Naive thymus-derived CD4-positive, alpha-beta T cell (primary cell): ENCODE measurements at places on chromosomes 12 and 14. TPM values are rescaled to one million over a fixed set of nuclear protein-coding genes. Genes with fewer than 3 reads are reported as not detected.

GRCh38 chr14:73426877-73427276 is 31.5 kb downstream of the NUMB start:
- DNase-seq = no peak

DNA sequence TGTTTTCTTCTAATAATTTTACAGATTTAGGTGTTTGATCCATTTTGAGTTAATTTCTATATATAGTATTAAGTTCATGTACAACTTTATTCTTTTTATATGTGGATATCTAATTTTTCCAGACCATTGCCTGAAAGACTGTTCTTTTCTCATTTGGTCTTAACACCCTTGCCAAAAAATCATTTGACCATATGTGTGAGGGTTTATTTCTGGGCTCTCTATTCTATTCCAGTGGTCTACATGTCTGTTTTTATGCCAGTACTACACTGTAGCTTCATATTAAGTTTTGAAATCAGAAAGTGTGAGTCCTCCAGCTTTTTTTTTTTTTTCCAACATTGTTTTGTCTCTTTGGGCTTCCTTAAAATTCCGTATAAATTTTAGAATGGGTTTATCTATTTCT is 554.1 kb downstream of the KCNH5 start:
- no peak for DNase-seq

DNA sequence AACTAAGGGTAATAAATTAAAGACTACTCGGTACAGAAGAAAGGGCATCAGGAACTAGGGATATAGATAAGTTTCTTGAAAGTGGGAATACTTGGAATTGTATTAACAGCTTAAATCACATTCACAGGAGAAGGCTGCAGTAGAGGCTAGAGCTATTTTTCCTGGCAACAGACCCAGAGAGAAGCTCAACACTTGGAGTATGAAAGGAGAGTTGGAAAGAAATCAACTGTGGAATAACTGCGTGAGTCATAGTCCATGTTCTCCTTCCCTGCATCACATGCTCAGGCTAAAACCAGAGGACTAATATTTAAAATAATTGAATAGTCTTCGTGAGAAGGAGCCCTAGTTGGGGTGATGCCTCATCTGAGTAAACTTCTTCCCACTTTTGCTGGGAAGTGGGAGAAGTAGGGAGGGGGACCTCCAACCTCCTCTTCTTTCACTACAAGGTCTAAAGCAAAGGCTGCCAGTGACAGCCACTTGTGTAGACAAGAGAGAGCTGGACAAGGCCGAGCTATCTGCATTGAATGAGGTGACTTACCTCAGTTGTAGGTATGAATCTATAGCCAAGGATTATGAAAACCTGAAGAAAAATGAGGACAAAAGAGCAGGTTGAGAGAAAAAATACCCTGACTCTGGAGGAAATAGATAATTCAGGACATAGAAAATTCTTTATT is 32.7 kb downstream of the DYRK2 start:
- no peak for DNase-seq

GRCh38 chr12:130700492-130701401 is 15.4 kb downstream of the RIMBP2 start:
- no peak for DNase-seq

Gene PTCSC3
- not detected for polyA plus RNA-seq

Gene ANO2
- polyA plus RNA-seq = not detected

Gene CHGA
- not detected for polyA plus RNA-seq
